ENCODE measurements at places on chromosomes 7 and 10.

GRCh38 chr10:690372-691161, 1.1 kb upstream of the DIP2C start:
- no peak for DNase-seq

DNA sequence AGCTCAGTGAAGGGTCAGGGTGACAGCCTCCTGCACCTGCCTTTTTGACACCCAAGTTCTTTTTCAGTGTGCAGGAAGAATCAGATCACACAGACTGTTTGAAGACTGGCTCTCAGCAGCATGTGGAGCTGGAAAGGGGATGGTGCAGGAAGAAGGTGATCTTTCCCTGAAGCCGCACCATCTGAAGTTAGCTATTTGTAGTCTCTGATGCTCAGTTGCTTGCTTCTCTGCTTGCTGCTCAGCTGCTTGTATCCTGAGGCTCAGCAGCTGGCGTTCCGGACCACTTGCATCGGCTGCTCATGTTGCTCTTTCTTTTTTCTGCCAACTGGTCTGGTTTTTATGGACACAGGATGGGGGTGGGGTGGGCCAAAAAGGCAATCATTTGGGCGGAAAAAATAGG, 15.8 kb upstream of the DNMBP start:
- no peak for DNase-seq

- DNase-seq = no peak
Measured at GRCh38 chr7:36204929-36205635, 52.0 kb downstream of the EEPD1 start.

- no peak for DNase-seq
Measured at GRCh38 chr10:74032900-74033655, 35.2 kb downstream of the VCL start.

GRCh38 chr10:72425133-72425532, 70.4 kb upstream of the DNAJB12 start:
- DNase-seq = peak; percentile 91

DNA sequence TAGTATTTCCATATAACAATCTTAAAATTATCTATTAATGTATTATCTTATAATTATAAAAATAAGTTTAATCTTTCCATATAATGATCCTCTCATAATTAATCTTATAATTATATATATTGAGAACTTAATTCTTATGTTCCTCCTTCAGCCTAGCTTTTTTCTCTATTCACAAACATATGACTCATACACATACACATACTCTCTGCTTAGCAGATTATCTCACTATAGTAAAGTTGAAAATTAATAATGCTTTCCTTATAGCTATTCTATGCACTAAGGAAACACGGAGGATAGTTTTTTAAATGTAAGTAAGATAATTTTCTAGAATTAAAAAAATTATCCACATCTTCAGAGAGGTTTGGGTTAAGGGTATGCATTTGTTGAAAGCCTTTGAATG, 47.7 kb upstream of the ITGB8 start:
- no peak for DNase-seq

DNA sequence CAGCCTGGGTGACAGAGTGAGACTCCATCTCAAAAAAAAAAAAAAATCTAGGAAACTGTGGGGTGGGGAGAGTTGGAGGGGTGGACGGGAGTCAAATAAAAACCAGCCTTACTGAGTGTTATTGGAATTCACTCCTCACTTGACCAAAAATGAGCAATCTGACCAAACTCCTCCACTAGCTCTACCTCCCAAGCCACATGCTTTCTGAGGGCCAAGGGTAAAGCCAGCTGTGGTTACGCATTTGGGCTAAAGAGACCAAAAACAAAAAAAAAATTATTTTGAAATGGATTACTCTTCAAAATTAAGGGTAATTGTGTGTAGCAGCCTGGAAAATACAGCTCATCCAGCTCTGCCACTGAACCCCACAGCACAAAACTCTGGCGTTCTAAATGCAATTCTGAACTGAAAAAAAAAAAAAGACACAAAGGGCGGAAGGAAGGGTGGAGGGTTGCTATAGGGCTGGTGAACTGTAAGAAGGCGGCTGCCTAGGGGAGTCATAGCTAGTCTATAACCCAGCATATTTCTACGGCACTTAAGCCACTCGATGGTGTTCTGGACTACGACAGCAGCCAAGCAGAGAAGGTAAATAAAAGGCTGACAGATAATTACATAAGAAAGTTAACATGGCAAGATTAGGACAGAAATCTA, 7.8 kb downstream of the ELMO1 start:
- no peak for DNase-seq

DNA sequence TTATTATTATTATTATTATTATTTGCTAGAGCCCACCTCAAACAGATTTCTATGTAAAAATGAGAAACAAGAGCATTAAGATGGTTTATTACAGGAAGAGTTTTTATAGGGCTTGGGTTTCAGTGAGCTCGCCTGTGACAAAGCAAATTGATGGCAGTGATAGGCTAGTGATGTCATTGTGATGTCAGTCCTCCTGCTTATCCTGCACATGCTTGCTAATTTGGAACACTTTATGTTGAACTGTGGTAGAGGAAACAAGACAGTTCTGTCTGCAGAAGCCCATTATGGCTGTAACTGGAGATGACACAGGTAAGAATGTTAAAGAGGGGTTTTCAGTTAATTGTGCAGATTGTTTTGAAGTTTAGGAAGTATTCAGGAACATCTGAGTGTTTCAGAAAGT, 68.3 kb downstream of the CREM start:
- no peak for DNase-seq

DNA sequence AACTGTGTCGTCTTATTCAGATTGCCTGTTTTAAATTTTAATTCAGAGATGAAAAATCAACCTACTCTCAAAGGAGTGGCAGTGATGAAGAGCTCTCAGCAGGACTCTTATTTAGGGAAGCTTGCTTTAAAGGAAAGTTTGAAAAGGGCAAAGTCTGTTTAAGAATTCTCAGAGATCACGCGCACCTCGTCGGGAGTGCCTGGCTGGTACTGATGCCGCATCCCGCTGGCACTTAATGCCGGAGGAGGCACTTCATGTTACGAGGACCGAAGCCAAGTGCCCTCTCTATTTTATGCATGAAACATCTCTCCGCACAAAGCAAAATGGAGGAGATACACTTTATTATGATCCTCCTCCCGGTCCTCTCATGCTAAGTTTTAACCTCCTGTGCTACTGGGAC, 71.1 kb upstream of the INSYN2A start:
- DNase-seq = no peak

GRCh38 chr7:116740231-116740630, 68.2 kb downstream of the MET start:
- no peak for DNase-seq

DNA sequence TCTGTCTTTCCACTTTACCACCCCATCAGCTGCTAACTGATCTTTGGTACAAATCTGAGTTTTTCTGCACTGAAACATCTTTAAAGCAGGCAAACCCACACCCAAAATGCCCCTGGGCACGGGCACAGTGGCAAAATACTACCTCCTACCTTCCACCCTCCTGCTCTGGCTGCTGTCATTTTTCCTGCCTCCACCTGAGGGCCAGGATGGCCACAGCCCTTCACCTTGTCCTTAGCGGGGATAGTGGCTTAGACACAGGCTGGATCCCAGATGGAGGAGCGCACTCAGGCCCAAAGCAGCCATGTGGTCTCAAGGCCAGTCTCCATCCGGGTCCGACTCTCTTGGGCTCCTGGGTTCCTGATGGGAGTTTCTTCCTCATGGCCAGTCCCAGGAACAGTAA, 98.3 kb downstream of the HIF1AN start:
- no peak for DNase-seq

GRCh38 chr10:71964743-71965515, 734 bp downstream of the CHST3 start:
- no peak for DNase-seq

DNA sequence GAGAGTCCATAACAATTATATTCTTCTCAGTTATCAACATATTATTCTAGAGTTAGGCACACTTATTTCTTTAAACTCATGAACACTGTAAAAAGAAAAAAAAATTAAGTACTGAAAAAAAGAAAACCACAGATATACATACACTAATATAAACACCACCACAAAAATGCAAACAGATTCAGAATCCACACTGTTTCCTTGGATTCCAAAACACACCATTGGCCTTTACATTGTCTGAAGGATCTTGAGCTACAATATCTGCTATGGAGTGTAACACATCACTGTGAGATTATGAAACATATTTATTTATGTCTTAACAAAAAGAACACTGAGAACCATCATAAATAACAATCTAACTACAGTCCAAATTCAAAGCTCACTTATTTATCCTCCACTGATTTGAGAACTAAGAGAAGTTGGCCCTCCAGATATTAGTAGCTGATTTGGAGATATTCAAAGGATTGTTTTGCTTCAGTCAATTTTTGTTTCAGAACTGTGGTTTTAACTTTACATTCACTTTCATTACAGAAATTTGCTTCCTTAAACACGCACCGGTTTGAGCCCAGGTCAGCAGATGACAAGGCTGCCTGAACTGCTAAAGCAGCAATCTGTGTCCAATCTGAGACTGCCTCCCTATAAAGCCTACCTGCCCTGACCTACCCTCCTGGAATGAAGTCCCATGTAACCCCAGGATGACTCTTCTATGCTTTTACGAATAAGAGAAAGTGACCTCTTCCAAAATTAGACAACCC, 47.0 kb upstream of the CDK1 start:
- no peak for DNase-seq

DNA sequence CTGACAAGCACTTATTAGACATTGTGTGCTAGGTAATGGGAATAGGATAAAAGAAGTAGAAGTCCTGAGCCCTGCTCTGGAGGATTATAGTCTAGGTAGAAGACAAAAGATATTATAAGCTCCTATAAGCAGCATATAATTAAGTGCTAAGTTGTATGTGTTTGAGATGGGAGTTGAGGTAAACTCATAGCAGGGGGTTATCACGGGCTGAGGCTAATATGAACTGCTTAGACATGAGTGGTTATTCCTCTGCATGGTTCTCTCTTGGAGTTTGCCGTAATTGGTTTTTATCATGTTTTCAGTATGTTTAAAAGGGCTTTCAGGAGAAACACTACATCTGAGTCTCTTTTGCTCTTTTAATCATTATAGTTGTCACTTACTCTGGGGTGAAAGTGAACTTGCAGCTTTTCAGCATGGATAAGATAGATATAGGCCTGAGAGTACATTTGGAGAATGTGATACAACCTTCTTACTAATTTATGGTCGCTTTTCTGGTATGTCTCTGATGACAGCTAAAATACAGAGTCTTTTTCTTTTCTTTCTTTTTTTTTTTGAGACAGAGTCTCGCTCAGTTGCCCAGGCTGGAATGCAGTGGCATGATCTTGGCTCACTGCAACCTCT, 39.0 kb downstream of the SMNDC1 start:
- DNase-seq = no peak

GRCh38 chr7:13839063-13839462, 150.4 kb downstream of the ETV1 start:
- DNase-seq = no peak

GRCh38 chr10:128877141-128877540, 589.9 kb upstream of the MGMT start:
- no peak for DNase-seq

- no peak for DNase-seq
Measured at GRCh38 chr7:128434413-128435326, 21.0 kb upstream of the HILPDA start.

DNA sequence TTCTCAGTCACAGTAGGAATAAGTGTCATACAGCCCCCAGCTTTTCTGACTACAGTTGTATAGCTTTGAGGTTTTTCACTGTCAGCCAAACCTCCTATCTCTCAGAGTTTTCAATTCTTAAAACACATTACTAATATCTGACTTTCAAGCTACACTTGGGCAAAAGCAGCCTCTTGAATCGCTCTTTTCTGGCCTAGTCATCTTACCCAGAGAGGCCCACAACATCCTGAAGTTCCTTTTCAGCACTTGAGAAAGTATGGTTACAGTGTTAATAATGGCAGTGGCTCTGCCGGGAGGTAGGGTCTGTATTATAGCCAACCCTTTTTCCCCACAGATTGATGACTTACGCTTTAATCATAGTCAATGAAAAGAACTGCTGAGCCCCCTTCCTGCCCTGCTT, 181.0 kb downstream of the LRRC4 start:
- DNase-seq = no peak

GRCh38 chr10:127942811-127943210, 35.9 kb downstream of the PTPRE start:
- DNase-seq = no peak

- DNase-seq = no peak
Measured at GRCh38 chr7:103134836-103135554, 13.9 kb downstream of the NAPEPLD start.

DNA sequence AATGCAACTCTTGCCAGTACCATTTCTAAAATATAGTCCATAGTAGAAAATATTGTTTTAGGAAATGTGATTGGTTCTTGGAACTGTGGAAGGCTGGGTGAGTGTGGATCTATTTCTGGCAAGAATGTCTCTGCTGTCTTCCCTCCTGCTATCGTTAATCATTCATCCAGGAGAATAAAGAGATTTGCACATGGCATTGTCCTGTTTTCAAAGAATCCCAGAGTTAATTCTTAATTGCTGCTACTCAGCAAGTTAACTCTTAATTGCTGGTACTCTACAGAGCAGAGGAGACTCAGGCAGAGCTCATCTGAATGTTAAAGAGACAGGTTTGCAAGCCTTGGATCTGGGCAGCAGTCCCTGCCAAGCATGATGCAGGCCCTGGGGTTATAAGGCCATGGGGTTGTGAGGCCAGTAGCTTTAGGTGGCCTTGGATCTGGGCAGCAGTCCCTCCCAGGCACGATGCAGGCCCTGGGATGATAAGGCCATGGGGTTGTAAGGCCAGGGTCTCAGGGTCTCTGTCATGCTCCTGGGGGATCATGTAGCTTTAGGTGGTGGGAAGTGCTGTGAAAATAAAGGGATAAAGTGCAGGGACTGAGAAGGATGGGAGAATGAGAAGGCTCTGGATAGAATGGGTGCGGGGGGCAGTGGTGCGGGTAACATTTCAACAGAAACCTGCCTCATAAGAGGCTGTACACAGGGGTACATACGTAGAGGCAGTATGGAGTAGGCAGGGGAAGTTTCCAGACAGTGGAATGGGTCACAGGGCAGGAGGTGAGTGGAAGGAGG, 162.3 kb downstream of the SVIL start:
- DNase-seq = no peak

DNA sequence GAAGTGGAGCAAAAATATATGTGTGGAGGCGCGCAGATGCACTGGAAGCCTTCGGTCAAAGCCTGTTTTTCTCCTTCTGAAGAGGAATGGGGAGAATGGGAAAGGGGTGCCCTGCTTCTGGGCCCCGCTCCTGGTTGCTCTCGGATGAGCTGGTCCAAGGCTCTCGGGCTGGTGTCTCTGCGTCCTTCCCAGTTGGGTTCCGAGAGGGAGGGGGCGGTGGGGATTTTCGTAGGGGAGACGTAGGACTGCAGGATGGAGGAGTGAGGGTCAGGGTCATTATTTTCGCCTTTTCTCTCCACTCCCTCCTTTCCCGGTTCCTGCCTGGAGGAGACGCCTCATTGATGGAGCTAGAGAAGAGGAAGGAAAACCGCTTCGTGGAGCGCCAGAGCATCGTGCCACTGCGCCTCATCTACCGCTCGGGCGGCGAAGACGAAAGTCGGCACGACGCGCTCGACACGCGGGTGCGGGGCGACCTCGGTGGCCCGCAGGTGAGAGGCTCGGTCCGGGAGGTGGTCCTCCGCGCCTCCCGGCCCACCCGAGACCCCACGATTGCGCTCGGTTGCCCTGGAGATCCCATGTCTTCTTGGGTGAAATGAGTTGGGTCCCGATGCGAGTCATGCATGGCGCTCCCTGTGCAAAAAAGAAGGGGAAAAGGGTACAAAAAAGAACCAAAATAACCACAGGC, 790 bp downstream of the ADAM22 start:
- DNase-seq = peak; percentile 38

- DNase-seq = no peak
Measured at GRCh38 chr10:114498413-114499111, 94.3 kb upstream of the AFAP1L2 start.

- DNase-seq = no peak
Measured at GRCh38 chr7:43591558-43592180, 8.8 kb downstream of the STK17A start.
